ENCODE measurements at places on chromosomes 2 and 18. TPM values are rescaled to one million over a fixed set of nuclear protein-coding genes. Genes with fewer than 3 reads are reported as not detected.

The SCN3A gene
- total RNA-seq: 0.71 TPM

The GAL3ST2 gene
- 0.40 TPM for total RNA-seq

The LYG2 gene
- not detected for total RNA-seq

The ZBTB7C gene
- 10.9 TPM for total RNA-seq

The DNER gene
- total RNA-seq: 4.7 TPM

The DSG1 gene
- total RNA-seq: not detected

The CDK5R2 gene
- total RNA-seq: 0.17 TPM

All from lung (tissue), 17 donors.